ENCODE measurements at places on chromosomes 3 and 15.

GRCh38 chr3:16012086-16012485, 162.4 kb upstream of the GALNT15 start:
- DNase-seq = no peak

GRCh38 chr3:65182682-65183081, 494.9 kb upstream of the ADAMTS9 start:
- DNase-seq = no peak

DNA sequence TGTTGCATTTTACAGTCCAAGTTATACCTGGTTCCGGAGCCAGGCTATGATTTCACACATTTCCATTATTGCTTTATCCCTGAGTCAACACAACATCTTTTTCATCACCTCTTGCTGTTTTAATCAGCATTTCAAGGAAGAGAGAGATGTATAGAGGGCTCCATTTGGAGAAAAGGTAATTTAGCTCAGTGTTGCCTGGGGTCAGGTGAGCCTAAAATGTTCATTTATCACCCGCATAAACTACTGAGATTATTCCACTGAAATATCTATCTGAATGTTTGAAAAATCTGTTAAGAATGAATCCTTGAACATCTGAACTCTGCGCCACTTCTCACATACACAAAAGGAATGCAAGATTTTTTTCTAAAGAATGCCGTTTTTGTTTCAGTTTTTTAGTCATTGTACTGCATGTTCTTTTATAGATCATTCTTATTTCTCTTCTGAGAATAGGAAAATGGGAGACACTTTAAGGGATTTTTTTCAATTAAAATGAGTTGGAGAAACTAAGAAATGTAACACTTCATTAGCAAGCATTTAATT, 51.5 kb upstream of the AGTR1 start:
- DNase-seq = no peak

- no peak for DNase-seq
Measured at GRCh38 chr15:69407719-69408400, 6.3 kb upstream of the KIF23 start.

DNA sequence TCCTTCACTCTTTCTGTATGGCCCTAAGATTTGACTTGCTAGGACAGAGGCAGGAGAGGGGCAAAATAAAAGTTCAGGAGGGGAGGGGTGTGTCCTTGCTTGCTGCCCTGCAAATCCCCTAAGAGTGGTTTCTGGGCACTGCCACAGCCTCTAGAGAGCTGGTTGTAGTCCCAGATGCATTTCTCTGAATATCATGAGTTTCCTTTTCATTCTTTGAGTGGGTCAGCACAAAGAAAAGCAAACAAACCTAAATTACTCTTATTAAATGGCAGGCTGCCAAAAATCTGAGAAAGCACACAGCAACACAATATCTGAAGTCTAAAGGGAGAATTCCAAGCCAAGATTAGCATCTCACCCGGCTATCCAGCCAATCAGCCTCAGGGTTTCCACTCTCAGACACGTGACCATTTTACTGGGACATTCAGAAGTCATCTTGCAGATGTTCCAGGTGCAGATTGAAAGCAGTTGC, 919.3 kb downstream of the TUSC7 start:
- DNase-seq = peak; percentile 13

GRCh38 chr3:68017069-68017468, 362.7 kb upstream of the SUCLG2 start:
- no peak for DNase-seq

Measured in Ammon's horn (tissue), 1 donor.